ENCODE measurements at places on chromosomes 7 and 10.

- DNase-seq: no peak
These were observed 3.0 kb downstream of the H2BK1 start for GRCh38 chr7:151207315-151207714.

- DNase-seq: no peak
These were observed 68.1 kb downstream of the CNOT4 start for GRCh38 chr7:135441791-135442190.

GRCh38 chr10:52455098-52455497 lies 141.0 kb downstream of the DKK1 start:
- DNase-seq: no peak

GRCh38 chr10:76149602-76150138 lies 718.2 kb downstream of the LRMDA start:
- DNase-seq: no peak

DNA sequence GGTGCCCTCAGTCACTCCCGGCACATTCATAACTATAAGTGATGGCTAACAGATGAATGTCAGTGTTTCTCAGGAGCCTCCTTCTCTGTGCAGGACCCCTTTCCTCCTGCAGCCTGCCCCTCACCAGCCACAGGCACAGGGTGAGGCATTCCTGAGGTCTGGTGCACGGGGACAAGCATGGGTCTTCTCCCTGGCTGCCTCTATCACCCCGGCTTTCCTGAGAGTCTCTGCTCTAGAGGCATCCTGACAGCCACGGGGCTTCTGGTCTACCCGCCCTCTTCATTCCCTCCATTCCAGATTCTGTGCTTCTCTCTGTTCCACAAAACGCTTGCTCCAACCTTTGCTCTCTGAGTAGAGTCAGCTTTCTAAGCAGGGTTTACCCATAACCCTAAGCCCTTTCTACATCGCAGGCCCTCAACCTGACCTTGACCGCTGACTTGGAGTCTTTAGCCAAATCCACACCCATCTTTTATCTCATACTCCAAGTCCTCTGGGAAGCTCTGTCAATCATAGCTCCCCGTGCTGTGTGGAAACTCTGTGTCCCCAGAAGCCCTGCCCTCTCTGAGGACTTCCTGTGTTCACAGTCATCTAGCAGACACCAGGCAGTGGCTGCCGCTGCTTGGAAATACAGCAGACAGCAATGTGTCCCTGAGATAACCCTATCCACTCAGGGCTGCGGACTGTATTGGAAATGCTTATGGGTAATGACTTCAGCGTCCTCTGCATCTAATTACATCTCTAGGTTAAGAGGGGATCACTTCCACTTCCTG lies 159.0 kb downstream of the SFMBT2 start:
- no peak for DNase-seq

DNA sequence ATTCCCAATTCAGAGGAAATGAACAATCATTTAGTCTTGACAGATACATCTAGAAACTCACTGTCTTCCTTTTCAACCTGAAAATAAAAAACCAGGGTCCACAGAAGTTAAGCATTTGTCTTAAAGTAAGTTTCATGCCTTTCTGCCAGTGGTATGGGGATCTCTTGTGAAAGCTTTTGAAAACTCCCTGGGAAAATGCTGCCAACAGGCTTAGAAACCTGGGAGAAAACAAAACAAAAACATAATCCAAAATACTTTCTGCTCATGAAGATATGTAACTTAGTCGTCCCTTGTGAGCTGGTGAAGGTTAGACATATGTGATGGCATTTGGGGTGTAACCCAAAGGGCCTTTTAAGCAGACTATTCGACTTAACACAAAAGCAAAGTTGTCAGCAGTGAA lies 66.4 kb upstream of the ZNF438 start:
- DNase-seq: no peak

DNA sequence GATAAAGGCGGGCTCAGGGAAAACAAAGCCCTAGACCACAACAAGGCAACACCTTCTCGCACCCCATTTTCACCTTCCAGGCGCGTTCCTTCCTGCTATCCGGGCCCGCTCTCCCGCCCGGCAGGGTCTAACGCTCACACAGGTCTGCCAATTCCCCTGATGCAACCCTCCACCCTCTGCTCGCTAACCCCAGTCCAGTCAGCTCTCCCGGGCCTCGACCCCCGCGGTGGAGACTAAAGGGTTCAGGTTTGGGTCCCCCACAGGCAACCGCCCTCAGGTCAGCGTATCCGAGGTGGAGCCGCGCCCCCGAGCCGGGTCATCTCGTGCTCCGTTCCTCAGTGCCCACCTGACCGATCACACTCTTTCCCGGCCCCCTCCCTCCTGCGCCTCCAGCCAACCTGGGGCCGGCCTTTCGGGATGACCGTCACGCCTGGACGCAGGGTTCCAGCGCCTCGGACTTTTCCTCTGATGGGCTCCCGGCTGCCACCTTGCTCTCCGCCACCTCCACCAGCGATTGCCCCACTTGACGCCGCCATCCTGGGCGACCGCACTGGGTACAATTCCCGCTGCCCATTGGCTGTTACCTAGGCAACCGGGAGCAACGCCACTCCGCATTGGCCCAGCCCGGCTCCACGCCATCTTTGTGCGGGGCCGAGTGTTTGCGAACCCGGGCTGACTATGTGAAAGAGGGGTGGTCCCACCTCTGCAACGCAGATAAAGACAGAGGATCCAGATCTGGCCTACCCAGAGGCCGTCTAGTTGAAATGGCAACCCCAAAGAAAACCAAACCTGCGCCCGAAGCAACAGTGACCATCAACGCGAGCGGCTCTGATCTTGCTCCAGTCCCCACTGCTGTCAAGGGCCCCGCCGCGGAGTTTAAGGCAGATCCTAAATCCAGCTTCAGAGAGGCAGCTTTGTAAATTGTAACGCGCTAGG lies at the start of gene MORN4:
MORN4 (minus strand) TSS at position 552 of the 936 bp plus-strand sequence. CDS start 13,847 bp downstream, outside the sequence.
- DNase-seq: peak; percentile 80

DNA sequence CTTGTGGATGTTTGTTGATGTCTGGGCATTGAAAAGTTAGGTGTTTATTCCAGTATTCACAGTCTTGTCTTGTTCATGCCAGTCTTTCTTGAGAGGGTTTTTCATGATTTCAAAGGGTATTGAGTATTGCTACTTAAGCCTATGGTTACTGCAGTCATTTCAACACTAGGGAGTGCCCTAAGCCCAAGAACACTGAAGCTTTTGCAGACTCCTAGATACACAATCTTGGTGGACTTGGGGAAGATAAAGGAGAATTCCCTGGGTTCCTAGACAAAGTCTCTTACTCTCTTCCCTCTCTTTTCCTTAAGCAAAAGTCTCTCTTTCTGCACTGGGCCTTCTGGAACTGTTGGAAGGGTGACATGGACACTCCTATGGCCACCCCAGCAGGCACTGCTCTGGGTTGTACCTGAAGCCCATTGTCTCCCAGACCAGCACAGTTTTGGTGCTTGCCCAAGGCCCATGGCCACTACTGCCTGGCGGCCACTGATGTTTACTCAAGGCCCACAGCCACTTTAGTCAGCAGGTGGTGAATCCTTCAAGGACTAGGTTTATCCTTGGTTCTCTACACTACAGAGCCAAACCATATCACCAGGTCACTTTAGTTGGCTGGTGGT lies 24.9 kb downstream of the SAMD9 start:
- DNase-seq: no peak

GRCh38 chr10:30448092-30448491 lies 14.1 kb downstream of the MAP3K8 start:
- no peak for DNase-seq

DNA sequence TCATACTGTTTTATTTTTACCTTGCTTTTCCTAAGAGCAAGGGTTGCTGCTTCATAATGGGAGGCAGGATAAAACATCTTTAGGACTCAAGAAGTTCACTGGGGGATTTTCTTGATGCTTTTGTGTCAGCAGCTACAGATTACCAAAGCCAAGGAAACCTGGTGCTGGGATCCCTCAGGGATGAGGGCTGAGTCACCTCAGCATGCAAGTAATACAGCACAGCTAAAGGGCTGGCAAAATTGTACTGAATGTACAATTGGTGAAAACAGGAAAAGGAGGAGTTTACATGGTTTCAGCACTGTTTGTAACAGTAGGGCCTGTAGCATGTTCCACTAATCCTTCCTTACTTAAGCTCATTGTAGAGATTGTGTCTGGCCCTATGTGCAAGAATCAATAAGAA lies 1056.8 kb downstream of the SORCS1 start:
- no peak for DNase-seq

- DNase-seq: no peak
These were observed 232.3 kb upstream of the GLI3 start for GRCh38 chr7:42469341-42469740.

- DNase-seq: no peak
These were observed 1.3 kb downstream of the ABCB1 start for GRCh38 chr7:87599336-87599735.

- DNase-seq: peak; percentile 82
These were observed 672 bp downstream of the LCOR start for GRCh38 chr10:96832721-96833219.

GRCh38 chr7:129950933-129951225 lies 1.9 kb downstream of the UBE2H start:
- no peak for DNase-seq

GRCh38 chr10:97915346-97916131 lies 65.9 kb downstream of the GOLGA7B start:
- no peak for DNase-seq

GRCh38 chr10:61902445-61903220 lies 1.1 kb downstream of the ARID5B start:
- peak; percentile 66 for DNase-seq

DNA sequence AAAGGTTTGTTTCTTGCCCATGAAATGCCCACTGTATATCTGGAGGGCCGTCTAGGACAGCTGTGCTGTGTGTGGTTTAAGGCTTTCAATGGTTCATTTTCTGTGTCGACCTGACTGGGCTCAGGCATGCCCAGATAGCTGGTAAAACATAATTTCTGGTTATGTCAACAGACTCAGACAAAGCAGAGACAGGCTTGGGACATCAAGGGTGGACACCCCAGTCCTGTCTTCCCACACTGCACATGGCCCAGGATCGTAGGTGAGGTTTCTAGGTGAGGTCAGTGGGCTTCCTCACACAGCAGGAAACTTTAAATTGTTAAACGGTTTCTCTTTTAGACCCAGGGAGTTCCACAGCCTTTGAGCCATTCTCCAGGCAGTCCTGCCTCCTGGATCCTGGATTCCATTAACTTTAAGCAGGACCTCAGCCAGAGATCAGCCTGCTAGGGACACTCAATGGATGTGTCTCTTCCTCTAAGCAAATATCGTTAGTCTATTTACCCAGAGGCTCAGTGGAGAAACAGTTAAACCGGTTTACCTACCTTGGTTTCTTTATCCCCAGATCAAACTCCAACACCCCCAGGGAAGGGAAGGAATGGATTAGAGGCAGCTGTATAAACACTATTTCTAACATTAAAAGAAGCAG lies 66.4 kb downstream of the ST8SIA6 start:
- no peak for DNase-seq

GRCh38 chr10:126908225-126908624 lies 3.0 kb downstream of the DOCK1 start:
- no peak for DNase-seq

DNA sequence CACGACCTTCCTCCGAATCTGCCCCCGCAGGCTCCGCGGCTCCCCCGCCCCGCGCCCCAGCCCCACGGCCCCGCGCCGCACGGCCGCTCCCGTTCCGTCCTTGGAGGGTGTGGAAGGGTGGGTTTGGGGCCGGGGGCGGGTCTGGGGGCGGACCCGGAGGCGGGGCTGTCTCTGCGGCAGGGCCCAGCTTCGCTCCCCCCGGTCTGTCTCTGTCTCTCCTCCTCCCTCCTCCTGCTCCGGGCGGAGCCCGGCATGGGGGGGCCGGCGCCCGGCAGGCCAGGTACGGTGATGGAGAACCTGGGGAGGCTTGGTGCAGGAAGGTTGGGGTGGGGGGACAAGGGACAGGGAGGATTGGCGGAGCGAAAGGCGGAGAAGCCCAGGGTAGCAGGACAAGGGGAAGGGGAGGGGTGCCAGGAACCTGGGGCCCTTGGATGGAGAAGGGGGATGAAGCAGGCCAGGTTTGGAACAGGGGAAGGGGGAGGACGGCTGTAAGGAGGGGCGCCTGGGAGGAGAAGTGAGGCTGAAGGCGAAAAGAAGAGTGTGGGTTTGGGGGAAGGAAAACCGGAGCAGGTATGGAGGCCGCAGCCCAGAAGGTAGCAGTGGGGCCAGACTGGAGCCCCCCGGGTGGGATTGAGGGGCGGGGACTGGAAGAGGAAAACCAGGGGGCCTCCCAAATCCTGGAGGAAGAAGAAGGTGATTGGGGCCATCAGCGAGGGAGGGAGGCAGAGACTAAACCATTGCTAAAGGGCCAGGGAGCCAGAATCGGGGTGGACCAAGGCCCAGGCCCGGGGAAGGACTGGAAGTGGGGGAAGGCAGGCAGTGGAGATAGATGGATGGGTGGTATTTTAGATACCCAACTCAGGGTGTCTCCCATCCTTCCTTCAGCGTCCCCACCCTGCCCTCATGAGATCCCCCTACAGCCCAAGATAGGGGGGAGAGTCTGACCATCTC lies at the start of gene NYAP1:
NYAP1 (plus strand) TSS at position 206 of the 951 bp plus-strand sequence. CDS start 1,385 bp downstream, outside the sequence.
- DNase-seq: peak; percentile 35

- no peak for DNase-seq
These were observed 23.0 kb upstream of the RET start for GRCh38 chr10:43053825-43054224.

GRCh38 chr7:139071680-139072079 lies 35.8 kb upstream of the ZC3HAV1L start:
- no peak for DNase-seq

GRCh38 chr10:77321838-77322237 lies 315.8 kb downstream of the KCNMA1 start:
- no peak for DNase-seq

DNA sequence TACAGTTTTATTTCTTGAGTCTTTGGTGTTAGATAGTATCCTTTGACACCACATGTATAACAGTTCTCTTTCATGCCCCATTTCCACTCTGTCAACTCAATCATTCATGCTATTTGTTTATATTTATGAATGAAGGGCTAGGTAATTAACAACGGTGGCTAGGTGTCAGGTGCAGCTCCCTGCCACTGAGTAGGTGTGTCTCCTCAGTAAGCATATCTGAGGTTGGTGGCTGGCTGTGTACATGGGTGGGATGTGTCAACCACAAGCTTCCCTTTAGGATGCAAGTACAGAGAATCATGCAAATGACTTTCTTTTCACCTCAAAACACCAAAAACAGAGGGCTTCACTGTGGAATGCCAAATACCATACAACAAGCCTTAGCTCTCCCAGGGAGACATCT lies 83.4 kb downstream of the ZNF365 start:
- no peak for DNase-seq

DNA sequence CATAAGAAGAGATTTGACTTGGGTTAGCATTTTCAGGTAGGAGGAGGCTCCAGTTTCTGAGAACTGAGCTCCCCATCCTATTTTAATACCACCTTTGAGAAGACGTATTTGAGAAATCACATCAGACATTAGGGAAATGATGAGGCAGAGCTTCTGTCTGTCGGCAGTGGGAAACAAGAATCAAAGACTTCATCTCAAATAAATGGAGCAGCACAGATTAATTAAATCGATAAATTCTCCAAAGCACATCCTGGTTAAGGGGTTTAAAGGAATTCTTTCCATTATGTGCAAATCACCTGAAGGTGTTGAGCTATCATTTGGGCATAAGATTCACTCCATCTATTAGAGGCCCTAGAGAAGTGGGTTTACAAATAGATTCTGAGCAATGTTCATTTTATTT lies 7.6 kb downstream of the ADARB2 start:
- no peak for DNase-seq
